Activated CD4-positive, alpha-beta T cell treated with anti-CD3 and anti-CD28 coated beads for 48 hours (primary cell): ENCODE measurements at places on chromosomes 6 and 20.

DNA sequence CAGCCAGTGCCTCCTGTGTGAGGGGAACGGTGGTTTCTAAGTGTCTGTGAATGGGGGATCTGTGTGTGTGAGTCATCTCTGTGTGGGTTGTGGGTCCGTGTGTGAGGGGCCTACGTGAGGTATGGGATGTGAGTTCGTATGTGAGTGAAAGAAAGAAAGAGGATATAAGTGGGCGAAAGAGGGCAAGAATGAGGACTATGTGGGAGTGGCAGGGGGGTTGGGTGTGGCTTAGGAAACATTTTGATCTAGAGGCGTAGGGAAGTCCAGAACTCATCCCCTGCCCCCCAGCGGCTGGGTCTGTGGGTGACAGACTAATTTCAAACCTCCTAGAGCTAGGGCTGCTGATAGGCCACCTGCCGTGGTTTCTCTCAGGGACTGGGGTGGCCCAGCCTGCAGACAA lies 35.5 kb downstream of the DHX35 start:
- peak; percentile 76 for DNase-seq

GRCh38 chr6:39088331-39088730 lies 26.7 kb downstream of the SAYSD1 start:
- peak; percentile 27 for DNase-seq

GRCh38 chr6:76876922-76877553 lies 586.3 kb downstream of the HTR1B start:
- no peak for DNase-seq

GRCh38 chr20:49637046-49637637 lies 69.2 kb upstream of the PTGIS start:
- no peak for DNase-seq

DNA sequence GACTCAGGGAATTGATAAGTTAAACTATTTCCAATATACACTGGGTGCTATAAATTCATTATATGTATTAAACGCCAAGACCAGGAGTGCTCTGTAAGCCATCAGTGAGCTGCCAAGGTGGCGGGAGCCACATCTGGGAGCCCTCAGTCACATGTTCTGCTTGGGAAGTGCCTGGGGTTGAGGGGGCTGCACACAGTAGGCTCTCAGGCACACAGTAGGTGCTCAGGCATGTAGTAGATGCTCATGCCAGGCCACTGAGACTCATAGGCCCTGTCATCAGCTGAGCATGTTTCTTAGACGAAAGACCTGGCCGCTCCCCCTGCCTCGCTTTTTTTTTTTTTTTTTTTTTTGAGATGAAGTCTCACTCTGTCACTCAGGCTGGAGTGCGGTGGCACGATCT lies 83.3 kb upstream of the BHLHE23 start:
- DNase-seq, result no peak

DNA sequence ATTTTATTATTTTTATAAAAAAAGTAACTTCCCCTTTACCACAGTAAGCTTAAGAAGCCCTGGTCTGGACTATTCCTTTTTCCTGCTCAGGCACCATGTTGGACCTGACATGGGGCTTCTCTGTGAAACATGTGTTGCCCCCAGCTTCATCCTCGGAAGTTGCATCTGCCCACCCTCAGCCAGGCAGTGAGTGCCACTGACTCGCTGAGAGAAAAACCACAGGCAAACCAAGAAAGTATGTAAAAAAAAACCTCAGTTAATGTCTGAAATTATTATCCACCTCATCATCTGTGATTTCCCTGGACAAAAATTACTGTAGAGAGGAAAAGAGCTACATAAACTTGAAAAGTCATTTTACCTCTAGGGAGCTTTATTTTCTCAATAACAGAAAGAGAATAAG lies 109.9 kb upstream of the MCHR2 start:
- DNase-seq, result no peak

DNA sequence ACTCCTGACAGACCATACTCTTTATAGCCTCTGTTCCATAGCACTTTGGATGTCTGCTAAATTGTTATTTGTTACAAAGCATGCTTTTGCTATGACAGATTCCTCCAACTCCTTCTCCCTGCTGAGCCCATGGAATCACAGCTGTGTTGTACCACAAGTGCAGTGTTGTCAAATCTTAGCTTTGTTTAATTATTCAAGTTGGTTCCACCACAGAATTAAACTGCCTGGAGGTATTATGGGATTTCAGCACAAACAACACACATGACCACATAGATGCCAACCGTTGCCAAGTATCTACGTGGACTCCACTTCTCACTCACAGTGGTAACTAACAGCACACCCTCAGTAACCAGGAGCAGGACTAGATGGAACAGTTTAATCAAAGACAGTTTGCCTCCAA lies 32.7 kb upstream of the MARCKS start:
- no peak for DNase-seq

- DNase-seq, result no peak
Measured at GRCh38 chr20:10631126-10631525, 42.7 kb downstream of the JAG1 start.

- DNase-seq, result no peak
Measured at GRCh38 chr6:69791065-69791471, 5.7 kb downstream of the LMBRD1 start.

DNA sequence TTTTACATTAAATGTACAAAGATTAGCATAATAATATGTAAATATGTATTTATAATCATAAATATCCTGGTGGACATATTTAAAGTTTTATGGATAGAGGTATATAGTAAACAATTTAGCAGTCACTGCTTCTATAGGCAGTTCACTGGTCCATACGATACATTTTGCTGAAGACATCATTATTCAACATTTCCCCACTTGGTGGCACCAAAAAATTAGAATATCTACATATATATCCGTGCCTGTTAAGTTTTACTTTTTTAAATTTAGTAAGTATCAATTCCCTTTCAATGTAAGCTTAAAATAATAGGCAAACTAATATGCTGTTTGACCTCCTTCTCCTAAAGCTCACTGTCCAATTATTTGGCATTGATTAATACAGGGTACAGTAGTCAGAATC lies 64.2 kb downstream of the LMBRD1 start:
- DNase-seq, result no peak

- DNase-seq, result no peak
Measured at GRCh38 chr6:169949511-169950097, 198.2 kb downstream of the ERMARD start.

DNA sequence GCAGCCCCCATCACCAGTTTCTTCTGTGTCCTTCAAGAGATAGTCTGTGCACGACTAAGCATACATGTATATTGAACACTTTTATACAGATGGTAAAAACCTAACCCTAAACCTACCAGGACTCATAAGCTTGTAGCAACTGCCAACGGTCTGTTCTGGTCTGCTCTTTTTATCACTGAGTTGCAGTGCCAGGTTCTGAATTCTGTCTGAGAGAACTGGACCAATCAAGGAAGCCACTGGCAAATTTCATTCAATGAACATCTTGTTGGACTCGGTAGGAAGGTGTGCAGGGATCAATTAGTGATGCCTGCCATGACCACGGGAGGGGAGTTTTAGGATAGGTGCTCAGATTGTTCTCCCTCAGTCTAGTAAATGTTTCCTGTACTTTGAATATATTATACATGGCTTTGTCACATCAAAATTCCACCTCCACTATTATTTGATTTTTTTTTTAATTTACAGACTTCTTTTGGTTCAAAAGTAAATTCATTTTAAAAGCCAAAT lies 146.8 kb downstream of the EYA2 start:
- DNase-seq, result no peak

DNA sequence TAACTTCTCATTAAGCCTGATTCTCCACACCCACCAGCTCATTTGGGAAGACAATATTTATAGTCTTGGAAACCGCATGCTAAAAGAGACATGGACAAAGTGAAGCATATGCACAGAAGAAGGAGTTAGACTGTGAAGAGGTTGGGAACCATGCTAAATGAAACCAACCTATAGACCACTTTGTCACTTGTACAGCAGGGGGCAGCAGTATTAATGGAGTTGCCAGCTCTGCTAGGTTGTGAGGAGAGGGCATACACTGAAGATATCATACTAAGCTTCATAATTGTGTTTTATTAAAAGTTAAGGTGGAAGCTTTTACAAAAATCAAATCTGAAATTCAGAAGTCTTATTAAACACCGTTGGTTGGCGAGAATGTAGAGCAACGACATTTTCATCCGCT lies 38.3 kb upstream of the HMGCLL1 start:
- DNase-seq, result no peak

- DNase-seq, result no peak
Measured at GRCh38 chr6:3844097-3844463, 5.1 kb upstream of the FAM50B start.

- no peak for DNase-seq
Measured at GRCh38 chr6:129350278-129350677, 359.7 kb downstream of the ARHGAP18 start.

- DNase-seq, result no peak
Measured at GRCh38 chr6:136890986-136891385, 31.1 kb upstream of the SLC35D3 start.

- DNase-seq, result no peak
Measured at GRCh38 chr6:168320634-168321033, 1.1 kb upstream of the DACT2 start.

DNA sequence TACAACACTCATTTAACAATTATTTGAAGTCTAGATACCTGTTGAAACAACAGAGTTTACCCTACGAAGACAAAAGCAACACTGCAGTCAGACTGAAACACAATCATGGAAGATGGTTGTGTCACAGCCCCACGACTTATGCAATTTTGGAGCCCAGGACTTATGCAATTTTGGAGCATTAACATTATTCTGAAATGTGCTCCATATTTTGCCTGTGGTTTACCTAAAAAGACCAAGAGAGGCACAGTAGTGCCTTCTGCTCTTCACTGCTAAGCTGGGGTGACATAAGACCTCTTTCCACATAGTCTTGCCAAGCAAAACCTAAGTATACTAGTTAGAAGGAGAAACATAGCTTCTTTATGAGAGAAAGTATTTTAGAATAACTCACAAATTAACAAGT lies 216.5 kb downstream of the PTPRK start:
- DNase-seq, result no peak

DNA sequence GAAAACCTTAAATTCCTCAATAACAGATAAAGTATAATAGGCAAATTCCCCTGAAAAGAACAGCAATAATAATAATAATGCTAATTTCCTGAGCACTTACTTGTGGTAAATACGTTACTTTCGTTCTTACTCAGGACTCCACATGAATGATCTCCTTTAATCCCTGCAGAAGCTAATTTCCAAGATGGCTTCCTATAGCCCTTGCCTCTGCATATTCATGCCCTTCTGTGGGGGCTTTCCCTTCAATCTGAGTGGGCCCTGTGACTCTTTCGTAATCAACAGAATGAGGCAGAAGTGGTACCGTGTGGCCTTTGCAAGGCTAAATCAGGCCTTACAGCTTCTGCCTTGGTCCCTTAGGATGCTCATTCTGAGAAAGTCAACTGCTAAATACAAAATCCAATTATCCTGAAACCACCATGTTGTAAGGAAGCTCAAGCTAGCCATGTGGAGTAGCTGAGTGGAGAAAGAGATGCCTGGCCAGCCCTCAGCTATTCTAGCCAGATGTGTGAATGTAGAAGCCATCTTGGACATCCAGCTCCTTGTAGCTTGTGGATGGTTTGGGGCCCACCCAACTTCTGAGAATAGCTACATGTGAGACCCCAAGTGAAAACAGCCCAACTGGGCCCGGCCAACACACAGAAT lies 50.5 kb downstream of the MCUR1 start:
- DNase-seq, result peak; percentile 56

- no peak for DNase-seq
Measured at GRCh38 chr6:32340242-32340641, 31.5 kb downstream of the TSBP1 start.

GRCh38 chr6:71419217-71420094 lies 130.8 kb downstream of the OGFRL1 start:
- DNase-seq, result no peak

DNA sequence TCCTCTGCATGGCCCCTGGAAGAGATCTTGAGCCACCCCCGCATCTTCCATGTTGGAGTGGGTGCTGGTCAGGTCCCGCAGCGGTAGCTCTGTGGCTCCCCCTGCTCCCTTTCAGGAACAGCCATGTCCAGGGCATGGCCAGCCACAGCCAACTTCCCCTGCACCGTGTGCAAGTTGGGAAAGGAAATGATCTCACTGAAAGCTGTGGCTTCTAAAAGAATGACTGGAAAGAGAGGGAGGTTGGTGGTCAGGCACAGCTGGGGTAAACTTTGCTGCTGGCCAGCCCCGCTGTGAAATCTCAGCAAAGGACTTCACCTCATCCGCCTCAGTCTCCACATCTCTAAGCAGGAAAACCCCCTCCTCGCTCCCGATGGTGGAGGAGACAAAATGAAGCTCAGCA lies 153.6 kb upstream of the CST7 start:
- DNase-seq, result no peak

GRCh38 chr20:18223409-18223808 lies 64.9 kb upstream of the ZNF133 start:
- DNase-seq, result no peak

DNA sequence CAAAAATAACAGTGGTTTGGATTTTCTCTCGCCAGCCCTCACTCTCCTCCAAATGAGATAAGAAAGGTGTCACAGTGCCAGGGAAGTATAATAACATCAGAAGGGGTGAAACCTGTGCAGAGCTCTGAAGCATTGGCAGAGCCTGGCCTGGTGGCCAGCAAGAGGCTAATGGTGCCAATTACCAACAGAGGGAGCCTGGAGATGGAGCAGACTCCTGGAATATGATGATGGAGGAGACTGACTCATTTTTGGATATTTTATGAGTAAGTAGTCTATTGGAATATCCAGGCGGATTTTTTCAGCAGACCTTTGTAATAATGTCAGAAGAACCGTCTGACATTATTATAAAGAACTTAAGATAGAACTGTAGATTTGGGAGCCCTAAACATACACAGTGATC lies 442.6 kb upstream of the MARCKS start:
- no peak for DNase-seq

GRCh38 chr6:167306401-167306998 lies 15.4 kb downstream of the UNC93A start:
- no peak for DNase-seq

DNA sequence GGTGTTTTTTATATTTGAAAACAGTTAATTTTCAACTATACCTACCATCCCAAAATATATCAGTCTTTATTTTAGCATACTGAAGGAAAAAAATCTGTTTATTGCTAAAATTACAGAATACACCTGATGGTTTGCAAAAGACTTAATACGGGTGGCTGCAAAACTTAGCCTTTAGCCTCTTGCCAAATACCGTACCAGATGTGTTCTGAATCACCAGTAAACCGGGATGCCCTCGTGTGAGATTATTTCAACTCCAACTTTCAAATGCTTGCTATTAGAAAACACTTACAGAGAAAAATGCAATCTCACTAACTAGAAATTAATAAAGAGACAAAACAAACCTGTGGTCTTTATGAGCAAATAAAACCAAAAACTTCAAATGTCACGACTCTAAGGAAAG lies 36.0 kb downstream of the REV3L start:
- DNase-seq, result no peak
